Osteoblast (primary cell): ENCODE measurements at places on chromosomes 3 and 15. TPM values are rescaled to one million over a fixed set of nuclear protein-coding genes. Genes with fewer than 3 reads are reported as not detected.

The CPEB1 gene
- total RNA-seq = 29.2 and 36.6 TPM in 2 replicates

The MUC20 gene
- total RNA-seq = 0.36 and 1.2 TPM in 2 replicates

The B2M gene
- 3,371 and 4,170 TPM in 2 replicates for total RNA-seq

The DRD3 gene
- not detected in 2 replicates for total RNA-seq

The HHATL gene
- total RNA-seq = not detected in 2 replicates

The FGD5 gene
- total RNA-seq = under 0.01 TPM in 2 replicates

The TMEM212 gene
- not detected in 2 replicates for total RNA-seq

The CHCHD6 gene
- 10.9 and 13.0 TPM in 2 replicates for total RNA-seq

The PLCB2 gene
- under 0.01 TPM in 2 replicates for total RNA-seq

The BSN gene
- under 0.01 and 0.29 TPM in 2 replicates for total RNA-seq

The FOXB1 gene
- not detected in 2 replicates for total RNA-seq

The CCR8 gene
- total RNA-seq = not detected in 2 replicates

The PCLAF gene
- total RNA-seq = 20.6 and 29.2 TPM in 2 replicates

The FXR1 gene
- total RNA-seq = 110 and 129 TPM in 2 replicates

The HCN4 gene
- not detected in 2 replicates for total RNA-seq

The HACD3 gene
- total RNA-seq = 75.3 and 79.6 TPM in 2 replicates

The TMIE gene
- under 0.01 TPM in 2 replicates for total RNA-seq

The CACNA2D2 gene
- total RNA-seq = not detected in 2 replicates
